Upper lobe of right lung (tissue), 1 donor: ENCODE measurements at places on chromosomes 2 and 18. TPM values are rescaled to one million over a fixed set of nuclear protein-coding genes. Genes with fewer than 3 reads are reported as not detected.

DNA sequence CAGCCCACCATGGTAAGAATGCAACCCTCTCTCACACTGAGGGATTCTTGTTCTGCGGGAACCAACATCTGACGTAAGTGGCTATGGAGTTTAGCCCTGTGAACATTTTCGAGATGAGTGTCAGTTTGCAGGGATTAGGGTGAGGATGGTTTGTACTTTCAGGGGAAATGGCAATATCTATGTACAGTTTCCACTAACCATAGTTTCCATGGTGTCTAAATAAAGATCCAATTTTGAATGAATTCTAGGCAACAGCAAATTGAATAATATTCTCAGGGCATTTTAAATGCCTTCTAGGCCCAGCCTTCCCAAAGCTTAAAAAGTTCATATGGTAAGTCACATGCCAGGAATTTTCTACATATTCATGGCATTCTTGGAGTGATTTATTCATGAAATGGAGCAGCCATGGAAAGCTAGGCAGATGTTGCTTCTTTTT is 105.4 kb upstream of the MMADHC start:
- no peak for DNase-seq

AP1S3 gene
- total RNA-seq = 16.8 TPM

DNA sequence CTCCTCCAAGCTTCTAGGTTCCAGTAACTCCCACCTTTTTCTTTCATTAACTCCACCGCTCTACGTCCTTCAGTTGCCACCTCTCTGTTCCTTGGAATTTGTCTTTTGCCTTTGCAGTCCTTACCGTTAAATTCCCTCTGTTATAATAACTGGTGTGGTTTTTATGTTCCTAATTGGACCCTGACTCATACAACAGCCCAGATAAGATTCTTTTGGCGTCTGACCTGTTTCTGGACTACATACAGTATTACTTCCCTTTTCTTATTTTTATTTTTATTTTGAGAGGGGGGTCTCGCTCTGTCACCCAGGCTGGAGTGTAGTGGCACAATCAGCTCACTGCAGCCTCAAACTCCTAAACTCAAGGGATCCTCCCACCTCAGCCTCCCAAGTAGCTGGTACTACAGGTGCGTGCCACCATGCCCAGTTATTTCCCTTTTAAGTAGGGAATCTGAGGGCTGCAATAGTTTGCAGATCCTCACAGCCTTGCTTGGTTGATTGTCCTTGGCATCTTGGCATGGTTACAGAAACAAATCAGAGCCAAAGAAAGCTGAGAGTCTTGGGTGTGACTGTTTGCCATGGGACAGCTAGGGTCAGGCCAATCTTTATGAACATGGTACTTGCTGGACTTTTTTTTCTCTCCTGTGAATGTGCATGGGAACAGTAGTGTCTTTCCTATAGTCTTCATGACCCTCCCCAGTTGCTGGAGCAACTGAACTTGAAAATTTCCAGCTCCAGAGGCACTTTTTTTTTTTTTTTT is 22.0 kb downstream of the TCF23 start:
- no peak for DNase-seq

REEP1 gene
- total RNA-seq = 7.8 TPM
